ENCODE measurements at places on chromosomes 6 and 20.
A peak's percentile ranks its signal among the peaks of the same experiment; 100 is the strongest.

GRCh38 chr6:56642366-56643261 lies at the start of gene DST:
DST (minus strand) TSS chr6:56642889.
- DNase-seq, result no peak

GRCh38 chr6:14593286-14593685 lies 475.7 kb downstream of the CD83 start:
- DNase-seq, result no peak

DNA sequence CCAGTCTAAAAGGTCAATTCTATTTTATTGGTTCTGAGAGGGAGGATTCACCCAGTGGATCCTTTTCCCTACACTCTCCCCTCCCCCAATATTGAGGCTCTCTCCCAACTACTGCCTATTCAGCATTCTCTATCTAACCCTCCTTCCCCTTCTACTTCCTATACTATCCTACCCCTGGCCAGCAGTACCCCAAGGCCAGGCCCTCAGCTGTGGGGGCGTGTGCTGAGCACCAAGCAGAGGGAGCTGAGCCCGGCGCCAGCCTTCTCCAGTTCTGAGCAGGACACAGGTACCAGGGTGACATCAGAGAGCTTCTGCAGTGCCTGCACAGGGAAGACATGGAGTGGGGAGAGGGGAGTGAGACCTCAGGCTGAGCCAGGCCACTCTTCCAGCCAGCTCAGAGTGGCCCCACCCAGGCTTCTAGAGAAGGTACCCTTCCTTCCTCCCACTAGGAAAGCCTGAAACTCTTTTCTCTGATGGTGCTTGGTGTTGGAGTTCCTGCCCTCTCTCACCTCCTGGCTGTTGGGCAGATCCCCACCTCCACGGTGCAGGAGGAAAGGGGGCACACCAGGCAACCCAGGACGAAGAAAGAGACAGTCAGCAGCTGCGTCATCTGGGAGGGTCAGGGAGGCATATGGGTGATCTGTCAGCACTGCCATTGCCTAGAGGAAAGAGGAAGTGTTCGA lies 1.9 kb downstream of the DDAH2 start:
- no peak for DNase-seq

GRCh38 chr6:36865835-36866234 lies 8.8 kb downstream of the PPIL1 start:
- no peak for DNase-seq

DNA sequence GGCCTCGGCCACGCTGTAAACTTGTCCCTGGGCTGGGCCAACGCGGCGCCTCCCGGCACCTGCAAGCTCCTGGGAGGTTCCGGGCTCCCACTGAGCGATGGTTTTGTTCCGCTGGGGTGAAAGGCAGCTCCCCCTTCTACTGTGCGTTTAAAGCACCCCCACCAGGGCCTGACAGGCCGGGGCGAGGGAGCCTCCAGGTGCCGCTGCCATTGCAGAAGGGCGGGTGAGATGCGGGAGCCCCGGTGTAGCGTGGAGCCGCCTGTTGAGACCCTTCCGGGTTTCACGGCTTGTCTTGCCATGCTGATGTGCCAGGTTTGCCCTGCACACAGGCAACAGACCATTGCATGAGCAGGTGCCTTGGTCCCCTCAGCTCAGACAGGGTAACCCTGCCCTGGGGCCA lies 2.9 kb downstream of the COL20A1 start:
- DNase-seq, result no peak

GRCh38 chr6:137043710-137044365 lies 927 bp downstream of the IL20RA start:
- peak; percentile 28 for DNase-seq

GRCh38 chr6:18491308-18492045 lies 104.3 kb downstream of the RNF144B start:
- DNase-seq, result no peak

GRCh38 chr6:149856256-149856994 lies 7.7 kb downstream of the LRP11 start:
- no peak for DNase-seq

GRCh38 chr6:41560431-41561192 lies 14.4 kb downstream of the FOXP4 start:
- peak; percentile 72 for DNase-seq

DNA sequence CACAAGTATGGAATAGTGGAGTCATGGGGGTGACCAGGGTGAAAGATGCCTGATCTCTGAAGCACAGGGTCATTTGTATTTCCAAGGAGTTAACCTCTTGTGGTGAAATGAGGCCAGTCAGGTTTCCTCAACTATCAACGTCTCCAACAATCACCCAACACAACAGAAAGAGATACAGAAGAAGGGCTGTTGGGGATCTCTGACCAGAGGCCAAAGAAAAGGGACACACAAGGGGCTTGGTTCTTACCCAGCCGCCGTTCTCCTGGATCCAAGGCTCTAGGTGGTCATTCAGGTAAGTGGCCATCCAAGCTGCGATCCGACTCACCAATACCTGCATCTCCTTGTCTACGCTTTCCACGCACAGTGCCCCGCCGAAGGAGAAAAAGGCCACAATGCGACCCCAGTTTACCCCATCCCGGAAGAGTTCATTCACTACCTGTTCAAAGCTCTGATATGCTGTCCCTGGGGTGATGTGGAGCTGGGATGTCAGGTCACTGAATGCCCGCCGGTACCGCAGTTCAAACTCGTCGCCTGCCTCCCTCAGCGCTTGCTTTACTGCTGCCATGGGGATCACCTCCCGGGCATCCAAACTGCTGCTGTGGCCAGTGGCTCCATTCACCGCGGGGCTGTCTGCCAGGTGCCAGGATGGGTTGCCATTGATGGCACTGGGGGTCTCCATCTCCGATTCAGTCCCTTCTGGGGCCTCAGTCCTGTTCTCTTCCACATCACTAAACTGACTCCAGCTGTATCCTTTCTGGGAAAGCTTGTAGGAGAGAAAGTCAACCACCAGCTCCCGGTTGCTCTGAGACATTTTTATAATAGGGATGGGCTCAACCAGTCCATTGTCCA lies 1.0 kb downstream of the BCL2L1 start:
- DNase-seq, result no peak

DNA sequence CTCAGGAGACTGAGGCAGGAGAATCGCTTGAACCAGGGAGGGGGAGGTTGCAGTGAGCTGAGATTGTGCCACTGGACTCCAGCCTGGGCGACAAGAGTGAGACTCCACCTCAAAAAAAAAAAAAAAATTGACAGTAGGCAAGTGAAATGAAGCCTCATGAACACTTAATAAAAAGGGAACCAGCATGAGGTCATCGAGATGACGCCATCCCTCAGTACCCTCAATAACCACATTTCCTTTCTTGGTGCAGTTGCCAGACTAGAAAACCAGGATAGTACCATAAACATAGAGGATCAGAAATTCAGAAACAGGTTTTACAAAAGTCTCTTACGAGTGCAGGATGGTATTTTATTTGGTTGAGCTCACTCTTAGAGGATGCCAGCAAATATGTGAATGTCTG lies 584.1 kb downstream of the MAFB start:
- DNase-seq, result no peak
